ENCODE measurements at places on chromosomes 3 and 15. TPM values are rescaled to one million over a fixed set of nuclear protein-coding genes. Genes with fewer than 3 reads are reported as not detected.

Gene NMNAT3
- total RNA-seq, result 4.9 TPM

- no peak for DNase-seq
These were observed 263.7 kb upstream of the LMCD1 start for GRCh38 chr3:8237893-8238292.

Gene SLC22A14
- total RNA-seq, result not detected

Gene DAPK2
- total RNA-seq, result 23.2 TPM

Gene SERINC4
- not detected for total RNA-seq
